DMS153 (cell line): ENCODE measurements at places on chromosomes 4 and X.

DNA sequence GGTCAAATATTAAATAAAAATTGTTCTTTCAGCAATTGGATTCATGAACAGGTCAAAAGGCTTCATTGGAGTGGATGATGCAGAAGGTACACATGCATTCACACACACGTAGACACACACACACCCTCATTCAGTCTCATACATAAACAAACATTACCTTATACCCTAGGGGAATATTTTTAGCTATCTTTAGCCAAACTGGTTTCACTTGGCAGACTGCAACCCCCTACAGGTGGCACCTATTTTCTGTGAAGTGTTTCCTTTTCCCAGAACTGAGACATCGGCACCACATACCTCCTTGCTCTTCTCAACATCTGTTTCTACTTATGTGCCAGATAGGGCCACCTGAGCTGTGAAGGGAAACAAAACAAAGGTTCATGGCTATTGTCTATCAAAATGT, 18.5 kb upstream of the KDR start:
- DNase-seq: peak; percentile 88

- no peak for DNase-seq
These were observed 1381.5 kb upstream of the ADGRL3 start for GRCh38 chr4:59818656-59819055.

DNA sequence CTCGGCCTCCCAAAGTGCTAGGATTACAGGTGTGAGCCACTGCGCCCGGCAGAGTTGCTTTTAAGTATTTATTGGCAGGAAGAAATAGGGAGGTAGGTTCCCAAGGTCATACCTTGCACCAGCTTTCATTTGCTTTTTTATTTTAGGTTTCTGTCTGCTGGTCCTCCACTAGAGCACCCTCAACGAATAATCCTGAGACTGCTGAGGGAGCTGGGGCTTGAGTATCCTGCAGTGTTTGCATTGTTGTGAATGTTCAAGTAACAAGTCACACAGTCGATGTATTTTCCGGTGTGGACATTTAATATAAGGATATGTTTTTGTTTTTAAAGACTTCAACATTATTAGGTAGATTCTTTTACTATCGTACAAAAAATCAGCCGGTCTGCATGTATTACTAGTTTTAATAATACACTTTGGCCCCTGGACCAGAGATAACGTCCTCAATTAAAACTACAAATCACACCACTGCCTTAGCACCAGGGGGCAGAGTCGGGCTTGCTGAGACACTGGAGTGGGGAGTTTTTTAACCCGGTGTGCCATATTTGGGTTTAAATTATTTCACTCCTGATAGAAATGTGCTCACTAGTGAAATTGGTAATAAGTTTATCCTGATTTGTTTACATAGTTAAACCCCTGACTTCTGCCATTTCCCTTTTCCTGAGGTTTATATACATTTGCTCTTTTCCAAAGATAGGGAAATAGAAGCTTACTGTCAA, 11.6 kb downstream of the SMIM20 start:
- DNase-seq: peak; percentile 3

GRCh38 chr4:140372751-140373327, 607 bp upstream of the SCOC start:
- DNase-seq: no peak

- no peak for DNase-seq
These were observed 66.2 kb upstream of the FRAS1 start for GRCh38 chr4:77990904-77991358.

DNA sequence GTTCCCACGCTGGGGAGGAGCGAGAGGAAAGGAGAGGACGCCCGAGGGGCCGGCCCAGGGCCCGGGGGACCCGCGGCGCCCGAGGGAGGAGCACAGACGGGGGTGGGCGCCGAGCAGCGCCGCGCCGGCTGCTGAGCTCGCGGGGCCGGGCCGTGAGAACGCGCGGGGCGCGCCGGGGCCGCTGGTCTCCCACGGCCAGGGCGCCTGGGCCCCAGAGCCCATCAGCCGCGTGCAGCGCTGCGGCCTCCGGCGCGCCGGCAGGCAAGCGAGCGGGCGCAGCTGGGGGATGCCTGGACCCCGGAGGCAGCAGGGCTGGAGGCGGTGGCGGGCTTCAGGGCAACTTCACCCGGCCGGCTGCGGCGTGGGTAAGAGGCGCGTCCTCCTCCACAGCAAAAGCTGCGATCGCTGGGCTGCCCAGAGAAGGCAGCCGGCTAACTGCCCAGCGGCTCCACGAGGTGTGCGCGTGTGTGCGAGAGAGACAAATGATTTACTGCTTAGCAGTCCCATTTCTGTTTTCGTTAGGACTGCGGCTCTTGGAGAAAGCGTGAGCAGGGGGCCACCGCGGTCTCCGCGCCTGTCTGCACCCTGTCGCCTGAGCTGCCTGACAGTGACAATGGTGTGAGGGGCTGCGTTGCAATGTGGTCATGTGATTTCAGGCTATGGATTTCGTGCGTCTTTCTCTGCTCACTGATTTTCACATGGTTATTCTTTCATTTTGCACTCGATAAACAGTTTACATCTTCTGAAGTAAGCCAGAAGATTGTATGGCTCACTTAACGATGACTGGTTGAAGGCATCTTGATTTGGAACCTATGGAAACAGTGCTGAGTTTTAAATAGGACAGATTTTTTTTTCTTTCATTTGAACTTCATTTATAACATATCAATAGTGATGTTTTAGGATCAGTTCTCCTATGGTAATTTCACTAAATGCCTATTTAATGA, 1.2 kb downstream of the GUCY1A1 start:
- DNase-seq: no peak

- DNase-seq: no peak
These were observed 1.8 kb downstream of the CA5B start for GRCh38 chrX:15739886-15740285.

- no peak for DNase-seq
These were observed 56.7 kb upstream of the TMEM131L start for GRCh38 chr4:153409412-153409811.

DNA sequence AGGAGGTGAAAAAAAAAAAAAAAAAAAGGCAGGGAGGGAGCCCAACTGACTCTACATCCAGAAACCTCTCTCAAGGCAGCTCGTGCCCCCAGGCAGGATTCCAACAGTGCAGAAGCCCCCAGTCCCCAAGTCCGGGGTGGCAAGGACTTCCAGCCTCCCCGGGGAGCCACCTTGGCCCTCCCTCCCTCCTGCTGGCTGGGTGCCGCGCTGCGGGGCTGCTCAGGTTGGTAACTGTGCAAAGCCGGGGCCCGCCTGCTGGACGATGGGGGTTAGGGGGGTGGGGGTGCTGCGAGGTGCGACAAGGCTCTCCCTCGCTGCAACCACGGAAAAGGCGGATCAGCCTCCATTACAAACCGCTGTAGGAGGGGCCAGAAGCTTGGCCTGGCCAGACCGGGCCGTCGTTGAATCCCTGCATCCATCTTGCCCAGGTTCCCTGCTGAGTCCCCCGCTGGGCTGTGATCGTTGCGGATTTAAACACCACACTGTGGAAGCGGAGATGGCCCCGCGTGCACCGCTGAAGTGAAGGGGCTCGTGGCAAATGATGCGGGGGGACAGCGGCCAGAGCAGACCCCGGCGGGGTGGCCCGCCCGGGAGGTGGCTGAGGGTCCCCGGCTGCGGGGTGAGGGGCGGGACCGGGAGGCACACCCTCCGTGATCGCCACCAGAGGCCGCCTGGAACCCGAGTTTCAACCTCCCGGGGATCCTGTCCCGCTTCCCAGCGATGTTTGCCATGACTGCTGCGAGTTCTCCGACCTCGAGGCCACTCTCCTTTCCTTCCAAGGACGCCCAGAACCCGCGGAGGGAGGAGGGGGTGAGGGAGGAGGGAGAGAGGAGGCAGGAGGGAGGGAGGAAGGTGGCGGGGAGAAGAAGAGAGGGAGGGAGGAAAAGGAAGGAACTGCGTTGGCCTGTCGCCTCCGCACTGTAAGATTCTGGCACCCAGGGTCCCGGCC, 58.0 kb upstream of the DDX3X start:
- peak; percentile 26 for DNase-seq

DNA sequence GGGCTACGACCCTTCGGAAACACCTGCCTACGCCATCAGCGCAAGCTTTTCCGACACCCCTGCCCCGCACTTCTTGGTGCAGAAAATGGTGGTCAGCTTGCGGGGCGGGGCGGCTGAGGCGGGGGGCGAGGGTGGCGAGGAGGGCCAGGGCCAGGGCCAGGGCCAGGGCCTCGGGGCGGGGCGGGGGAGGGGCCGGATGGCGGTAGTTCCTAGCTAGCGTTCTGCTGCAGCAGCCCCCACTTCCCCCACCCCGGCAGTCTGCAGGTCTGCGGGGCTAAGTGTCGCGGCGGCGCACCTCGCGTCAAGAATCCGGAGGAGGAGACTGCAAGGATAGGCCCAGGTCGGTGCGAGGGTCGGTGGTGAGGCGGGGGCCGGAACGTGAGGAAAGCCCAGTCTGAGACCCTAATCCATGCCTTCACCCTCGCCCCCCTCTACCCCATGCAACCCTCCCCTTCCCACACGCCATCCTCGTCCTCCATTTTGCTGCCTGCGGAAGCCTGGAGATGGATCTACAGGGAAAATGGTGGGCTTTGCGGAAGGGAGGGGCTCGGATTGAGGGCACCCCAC, 600 bp downstream of the BEX4 start:
- no peak for DNase-seq
